ENCODE measurements at places on chromosomes 11 and 22. TPM values are rescaled to one million over a fixed set of nuclear protein-coding genes. Genes with fewer than 3 reads are reported as not detected.

MRGPRE gene
- not detected for total RNA-seq

SLC15A3 gene
- 17.3 TPM for total RNA-seq

ASCL2 gene
- not detected for total RNA-seq

TNNT3 gene
- total RNA-seq, result 2.9 TPM

RCOR2 gene
- total RNA-seq, result 1.9 TPM

DGAT2 gene
- 9.0 TPM for total RNA-seq

SYTL2 gene
- total RNA-seq, result 5.2 TPM

Data from cardiac ventricle fibroblast (primary cell).